CD8-positive, alpha-beta memory T cell (primary cell): ENCODE measurements at places on chromosomes 6 and 20. TPM values are rescaled to one million over a fixed set of nuclear protein-coding genes. Genes with fewer than 3 reads are reported as not detected.

Gene TBXT
- total RNA-seq: not detected

Gene MYCT1
- total RNA-seq: not detected

Gene EYA4
- total RNA-seq: not detected

Gene PRKN
- 0.22 TPM for total RNA-seq

Gene PTGIS
- 7.8 TPM for total RNA-seq

Gene OR2H2
- not detected for total RNA-seq

Gene SIRPB1
- 2.3 TPM for total RNA-seq

Gene PEX3
- total RNA-seq: 23.6 TPM

Gene CST3
- 5.3 TPM for total RNA-seq

Gene SAMD10
- total RNA-seq: 24.5 TPM

- no peak for DNase-seq
Observed at GRCh38 chr6:44122801-44123200, 4.5 kb downstream of the MRPL14 start.

DNA sequence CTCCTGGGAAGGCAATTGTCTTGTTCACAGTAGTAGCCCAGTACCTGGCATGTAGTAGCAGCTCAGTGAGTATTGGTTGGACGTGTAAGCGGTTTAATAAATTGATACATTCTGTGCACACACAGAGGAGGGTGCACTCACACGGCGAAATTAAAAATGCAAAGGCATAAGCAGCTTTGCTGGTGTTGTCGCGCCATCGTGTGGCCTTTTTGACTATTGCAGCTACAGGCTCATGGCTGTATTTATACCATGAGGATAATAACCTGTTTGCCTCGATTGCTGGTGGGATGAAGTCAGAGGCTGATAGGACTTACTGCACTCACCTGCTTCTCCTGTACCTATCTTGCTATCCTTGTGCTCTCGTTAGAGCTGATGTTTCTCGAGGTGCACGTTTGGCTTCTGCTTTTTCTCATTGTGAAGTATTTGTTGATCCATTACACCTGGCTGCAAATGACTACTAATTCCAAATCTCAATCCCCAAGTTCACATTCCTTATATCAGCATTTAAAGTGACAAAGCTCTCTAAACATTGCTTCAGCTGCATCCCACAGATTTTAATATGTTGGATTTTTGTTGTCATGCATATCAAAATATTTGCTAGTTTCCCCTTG, 61.5 kb downstream of the TBXT start:
- DNase-seq: no peak

GRCh38 chr20:53743607-53744260, 150.1 kb upstream of the ZNF217 start:
- no peak for DNase-seq

- no peak for DNase-seq
Observed at GRCh38 chr6:71292001-71292400, 3.4 kb downstream of the OGFRL1 start.

- no peak for DNase-seq
Observed at GRCh38 chr6:146775220-146775619, 176.4 kb downstream of the ADGB start.

DNA sequence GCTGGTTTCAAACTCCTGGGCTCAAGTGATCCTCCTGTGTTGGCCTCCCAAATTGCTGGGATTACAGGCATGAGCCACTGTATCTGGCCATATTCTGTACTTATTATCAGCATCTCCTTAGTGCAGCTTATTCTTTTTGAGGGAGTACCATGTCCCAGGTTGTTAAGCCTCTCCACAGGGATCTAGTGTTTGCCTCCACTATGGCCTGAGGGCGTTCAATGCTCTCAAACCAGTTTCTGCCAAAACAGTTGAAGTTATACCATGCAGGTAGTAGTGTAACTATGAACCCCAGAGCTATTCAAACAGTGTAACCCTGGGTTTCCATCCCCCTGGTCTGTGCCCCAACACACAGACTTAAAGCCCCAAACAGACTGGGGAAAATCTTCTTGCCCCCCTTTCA, 81.7 kb downstream of the BACH2 start:
- no peak for DNase-seq

- DNase-seq: no peak
Observed at GRCh38 chr20:402898-403581, 5.1 kb upstream of the RBCK1 start.

GRCh38 chr20:51217347-51218045, 194.6 kb upstream of the KCNG1 start:
- DNase-seq: no peak

- no peak for DNase-seq
Observed at GRCh38 chr6:145547594-145548335, 187.6 kb downstream of the EPM2A start.

GRCh38 chr6:48986845-48987244, 476.2 kb downstream of the MMUT start:
- DNase-seq: no peak

GRCh38 chr20:20331156-20331555, 36.7 kb upstream of the INSM1 start:
- DNase-seq: no peak

GRCh38 chr6:11196511-11197174, 35.8 kb downstream of the NEDD9 start:
- no peak for DNase-seq

GRCh38 chr6:42424906-42425474, 26.7 kb downstream of the TRERF1 start:
- no peak for DNase-seq

DNA sequence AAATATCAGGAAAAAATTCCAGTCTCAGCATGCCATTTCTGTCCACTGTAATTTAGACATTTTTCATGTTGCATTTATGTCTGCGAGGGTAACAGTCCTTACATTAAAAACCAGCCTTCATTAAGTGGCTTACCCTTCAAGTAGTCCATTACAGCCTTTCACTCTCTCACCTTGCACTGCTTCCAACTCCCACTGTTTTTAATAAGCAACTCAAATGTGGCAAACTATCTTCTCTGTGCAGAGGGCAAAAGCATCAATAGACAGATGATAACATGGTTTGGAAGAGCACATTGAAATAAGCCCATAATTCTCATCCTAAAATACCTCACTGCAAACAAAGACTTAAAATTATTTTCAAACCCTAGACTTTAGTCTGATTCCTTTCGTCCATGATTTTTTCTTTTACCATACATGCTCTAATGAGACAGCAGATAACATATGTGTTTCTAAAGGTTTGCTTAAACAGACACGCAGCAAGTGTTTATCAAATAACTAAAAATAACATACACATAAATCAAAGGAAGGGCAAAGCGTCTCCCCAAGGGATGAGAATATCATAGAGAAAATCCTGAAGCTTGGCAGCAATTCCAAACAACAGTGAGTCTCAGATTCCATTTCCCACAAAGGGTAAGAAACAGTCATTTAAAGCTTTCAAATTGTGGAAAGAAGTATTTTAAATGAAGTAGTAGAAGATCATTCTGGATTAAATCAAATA, 130.4 kb downstream of the PTPRK start:
- DNase-seq: no peak

- no peak for DNase-seq
Observed at GRCh38 chr20:550611-551010, 7.0 kb upstream of the CSNK2A1 start.

DNA sequence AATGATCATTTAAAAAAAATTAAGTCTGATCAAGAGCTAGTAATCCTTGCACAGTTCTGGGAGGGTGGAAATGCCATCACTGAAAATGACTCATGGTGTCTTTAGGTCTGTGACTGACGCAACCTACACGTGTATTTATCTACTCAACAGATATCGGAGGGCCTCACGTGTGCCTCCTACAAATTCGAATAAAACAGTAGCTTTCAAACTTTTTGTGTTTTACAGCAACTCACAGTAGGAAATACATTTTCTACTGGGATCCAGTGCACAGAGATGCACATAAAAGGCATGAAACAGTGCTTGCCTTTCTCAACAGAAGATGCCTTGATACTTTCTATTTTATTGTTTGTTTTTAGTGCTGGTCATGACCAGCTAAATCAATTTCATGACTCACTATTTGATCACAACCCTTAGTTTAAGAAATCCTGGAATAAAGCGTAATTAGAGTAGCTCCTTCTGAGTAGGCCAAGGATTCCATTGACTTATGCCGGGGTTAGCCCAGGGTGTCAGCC, 210.0 kb upstream of the SNX9 start:
- DNase-seq: no peak

DNA sequence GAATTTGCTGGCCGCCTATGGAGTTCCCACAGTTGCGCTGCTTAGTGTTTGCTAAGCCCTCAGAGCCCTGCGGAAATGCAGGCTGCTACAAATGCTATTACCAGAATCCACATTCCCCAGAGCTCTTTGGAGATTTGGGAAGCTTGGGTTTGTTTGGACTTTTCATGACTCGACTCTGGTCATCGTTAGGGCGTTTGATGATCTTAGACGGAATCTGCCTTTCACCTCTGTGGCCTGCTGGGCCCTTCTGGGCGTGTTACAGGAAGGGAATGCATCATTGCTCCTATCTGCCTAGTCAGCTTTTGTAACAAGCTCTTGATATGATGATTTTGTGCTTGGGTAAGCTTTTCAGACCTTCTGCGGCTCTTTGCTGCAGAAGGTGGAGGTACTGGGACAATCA, 50.8 kb downstream of the EYA2 start:
- DNase-seq: no peak

GRCh38 chr6:90793771-90794170, 206.9 kb upstream of the MAP3K7 start:
- no peak for DNase-seq

GRCh38 chr20:2104236-2104635, 2.6 kb downstream of the STK35 start:
- DNase-seq: no peak

- no peak for DNase-seq
Observed at GRCh38 chr20:47137231-47137870, 219.1 kb downstream of the ZMYND8 start.

GRCh38 chr6:63859528-63859927, 223.9 kb downstream of the PHF3 start:
- no peak for DNase-seq

GRCh38 chr6:144939921-144940320, 654.8 kb downstream of the UTRN start:
- no peak for DNase-seq

GRCh38 chr20:58829531-58829941, 21.2 kb downstream of the GNAS-AS1 start:
- DNase-seq: no peak

DNA sequence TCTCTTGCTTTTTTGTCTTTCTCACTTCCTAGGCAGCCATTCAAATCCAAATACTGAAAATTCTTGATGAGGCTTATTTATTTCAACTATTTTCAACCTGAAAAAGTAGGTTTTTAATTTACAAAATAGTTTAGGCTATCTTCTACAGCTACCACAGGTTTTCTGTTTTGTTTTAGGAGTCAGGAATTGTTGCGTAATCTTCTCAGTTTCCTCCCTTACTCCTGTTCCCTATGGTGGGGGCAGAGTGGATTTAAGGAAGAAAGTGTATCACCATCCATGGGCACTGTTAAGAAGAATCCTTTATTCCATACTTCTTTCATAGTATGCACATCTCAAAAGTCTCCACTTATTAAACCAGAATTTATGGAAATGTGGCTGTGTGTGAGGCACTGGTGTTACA, 182.4 kb downstream of the KHDC1L start:
- no peak for DNase-seq

DNA sequence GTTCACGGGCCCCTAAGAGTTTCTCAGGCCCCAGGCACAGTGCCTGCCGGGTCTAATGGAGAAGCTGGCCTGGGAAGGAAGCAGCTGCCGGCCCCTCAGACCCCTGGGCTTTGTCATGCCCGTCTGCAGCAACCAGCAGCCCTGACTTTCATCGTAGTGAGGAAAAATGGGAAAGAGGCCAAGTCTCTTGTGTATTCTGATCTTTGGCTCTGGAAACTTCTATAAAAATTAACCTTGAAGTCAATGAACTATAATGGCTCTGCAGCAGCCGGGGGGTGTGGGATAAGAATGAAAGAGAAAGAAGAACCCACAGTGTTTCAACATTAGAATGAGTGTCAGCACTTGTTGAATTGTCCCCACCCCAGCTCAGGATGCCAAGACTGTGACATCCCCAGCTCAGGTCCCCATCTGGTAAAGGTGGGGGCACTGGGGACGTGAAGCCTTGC, 12.9 kb downstream of the TGM2 start:
- no peak for DNase-seq

GRCh38 chr6:168609914-168610490, 169.0 kb downstream of the SMOC2 start:
- DNase-seq: no peak

- DNase-seq: no peak
Observed at GRCh38 chr20:31706607-31707257, 15.9 kb downstream of the BCL2L1 start.

DNA sequence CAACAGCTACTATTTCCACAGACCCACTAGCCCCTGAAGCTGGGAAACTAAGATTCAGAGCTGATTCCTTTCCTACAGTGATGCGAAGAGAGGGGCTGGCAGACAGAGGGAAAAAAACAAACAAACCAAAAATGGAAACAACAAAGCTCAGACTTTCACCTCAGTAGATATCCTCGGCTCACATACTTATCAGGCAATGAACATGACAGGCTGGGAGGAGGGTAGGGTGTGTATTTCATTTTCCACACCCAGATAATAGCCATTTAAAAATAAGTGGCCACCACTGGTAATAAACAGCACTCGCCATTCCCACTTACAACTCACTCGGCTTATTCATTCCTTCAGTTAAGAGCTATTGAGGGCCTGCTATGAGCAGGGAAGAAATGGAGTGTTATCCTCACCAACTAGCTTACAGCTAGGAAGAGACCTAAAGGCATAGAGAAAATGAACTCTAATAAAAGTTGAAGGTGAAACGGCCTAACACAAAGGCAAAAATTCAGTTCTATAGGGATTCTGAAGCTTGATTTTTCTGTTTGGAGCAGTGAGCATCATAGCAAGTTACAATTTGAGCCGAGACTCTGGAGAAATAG, 32.0 kb upstream of the SPTLC3 start:
- DNase-seq: no peak

GRCh38 chr20:63501818-63502670, 3.2 kb upstream of the EEF1A2 start:
- DNase-seq: no peak

DNA sequence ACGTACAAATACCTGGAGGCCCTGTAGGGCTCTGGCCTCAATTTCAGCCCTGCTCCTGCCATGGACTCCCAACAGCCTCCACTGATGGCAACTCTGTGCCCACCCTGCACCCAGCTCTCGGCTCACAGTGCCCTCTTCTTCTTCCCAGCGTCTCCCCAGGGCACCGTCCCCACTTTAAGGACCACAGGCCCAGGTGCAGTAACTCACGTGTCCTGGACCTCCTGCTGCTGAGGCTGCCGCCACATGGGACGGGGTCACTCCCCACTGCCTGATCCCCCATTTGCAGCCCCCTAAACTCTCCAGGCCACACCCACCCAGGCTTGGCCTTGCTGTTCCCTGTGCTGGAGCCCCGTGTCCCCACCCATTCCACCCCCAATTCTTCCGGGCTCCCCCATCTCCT, 223.4 kb downstream of the PREX1 start:
- DNase-seq: no peak

GRCh38 chr6:43893073-43893472, 123.1 kb downstream of the VEGFA start:
- no peak for DNase-seq

GRCh38 chr20:36541227-36541767, at the start of gene MYL9:
Gene MYL9, plus strand, starts transcription at chr20:36541519. Its CDS starts 3,366 bp downstream, at chr20:36544885.
- DNase-seq: no peak
